ENCODE measurements at places on chromosomes 4 and X. TPM values are rescaled to one million over a fixed set of nuclear protein-coding genes. Genes with fewer than 3 reads are reported as not detected.

The G6PD gene
- total RNA-seq: 7.6 TPM

- no peak for DNase-seq
These were observed 339.4 kb upstream of the ZCCHC13 start for GRCh38 chrX:73964579-73964978.

The SPACA5 gene
- total RNA-seq: not detected

DNA sequence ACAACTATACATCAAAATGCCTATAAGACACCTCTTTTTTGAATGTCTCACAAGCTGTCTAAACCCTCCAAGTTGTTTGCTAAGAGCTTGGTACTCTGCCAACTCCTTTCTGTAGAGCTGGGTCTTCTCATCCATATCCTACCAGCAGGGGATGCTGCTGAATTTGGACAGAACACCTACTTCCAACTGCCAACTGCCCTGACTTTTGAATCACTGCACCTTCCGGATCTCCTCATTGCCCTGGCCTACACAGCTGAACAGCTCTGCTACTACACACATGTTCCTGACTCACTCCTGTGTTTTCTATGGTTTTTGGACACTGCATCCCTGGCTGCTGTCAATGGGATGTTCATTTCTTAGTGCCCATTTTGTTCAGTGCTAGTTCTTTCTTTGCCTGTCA lies 18.7 kb downstream of the FAM184B start:
- DNase-seq: peak; percentile 48

GRCh38 chr4:112648263-112649054 lies 11.5 kb downstream of the LARP7 start:
- no peak for DNase-seq

- no peak for DNase-seq
These were observed 372.9 kb downstream of the KLHL13 start for GRCh38 chrX:117743469-117744251.

DNA sequence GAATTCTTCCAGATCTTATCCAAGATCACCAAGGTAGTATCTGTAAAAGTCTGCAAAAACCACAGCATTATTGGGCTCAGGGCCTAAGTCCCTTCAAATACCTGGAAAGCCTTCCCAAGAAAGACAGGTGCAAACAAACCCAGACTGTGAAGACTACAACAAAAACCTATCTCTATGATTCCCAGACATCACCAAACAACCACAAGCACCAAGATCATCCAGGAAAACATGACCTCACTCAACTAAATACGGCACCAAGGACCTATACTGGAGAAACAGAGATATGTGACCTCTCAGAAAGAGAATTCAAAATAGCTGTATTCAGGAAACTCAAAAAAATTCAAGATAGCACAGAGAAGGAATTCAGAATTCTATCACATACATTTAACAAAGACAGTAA lies 15.3 kb downstream of the TCEAL1 start:
- DNase-seq: no peak

DNA sequence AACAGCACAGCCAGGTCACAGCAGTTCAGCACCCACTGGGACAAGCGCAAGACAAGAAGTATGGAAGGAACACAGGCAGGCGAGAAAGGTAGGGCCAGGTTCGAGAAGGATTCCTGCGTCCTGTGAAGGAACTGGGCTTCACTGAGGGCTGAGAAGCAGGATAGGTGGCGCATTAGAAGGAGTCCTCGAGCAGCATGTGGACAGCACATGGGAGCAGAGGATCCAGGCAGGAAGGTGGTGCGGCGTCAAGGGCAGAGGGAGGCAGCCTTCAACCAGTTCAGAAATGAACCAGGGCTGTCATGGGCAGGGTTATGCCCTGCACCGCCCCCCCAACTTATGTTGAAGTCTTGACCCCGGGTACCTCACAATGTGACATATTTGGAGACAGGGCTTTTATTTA lies 30.8 kb upstream of the LAP3 start:
- no peak for DNase-seq

The PDZD4 gene
- total RNA-seq: 2.2 TPM

The SCRG1 gene
- not detected for total RNA-seq

- DNase-seq: no peak
These were observed 259.4 kb upstream of the DIAPH2 start for GRCh38 chrX:96425200-96425599.

GRCh38 chrX:53224860-53225797 lies at the start of gene KDM5C:
Gene KDM5C, minus strand, starts transcription at chrX:53225207. Its CDS starts 318 bp downstream, at chrX:53224889.
- peak; percentile 84 for DNase-seq

GRCh38 chr4:7781366-7781765 lies 158.3 kb downstream of the AFAP1 start:
- DNase-seq: no peak

DNA sequence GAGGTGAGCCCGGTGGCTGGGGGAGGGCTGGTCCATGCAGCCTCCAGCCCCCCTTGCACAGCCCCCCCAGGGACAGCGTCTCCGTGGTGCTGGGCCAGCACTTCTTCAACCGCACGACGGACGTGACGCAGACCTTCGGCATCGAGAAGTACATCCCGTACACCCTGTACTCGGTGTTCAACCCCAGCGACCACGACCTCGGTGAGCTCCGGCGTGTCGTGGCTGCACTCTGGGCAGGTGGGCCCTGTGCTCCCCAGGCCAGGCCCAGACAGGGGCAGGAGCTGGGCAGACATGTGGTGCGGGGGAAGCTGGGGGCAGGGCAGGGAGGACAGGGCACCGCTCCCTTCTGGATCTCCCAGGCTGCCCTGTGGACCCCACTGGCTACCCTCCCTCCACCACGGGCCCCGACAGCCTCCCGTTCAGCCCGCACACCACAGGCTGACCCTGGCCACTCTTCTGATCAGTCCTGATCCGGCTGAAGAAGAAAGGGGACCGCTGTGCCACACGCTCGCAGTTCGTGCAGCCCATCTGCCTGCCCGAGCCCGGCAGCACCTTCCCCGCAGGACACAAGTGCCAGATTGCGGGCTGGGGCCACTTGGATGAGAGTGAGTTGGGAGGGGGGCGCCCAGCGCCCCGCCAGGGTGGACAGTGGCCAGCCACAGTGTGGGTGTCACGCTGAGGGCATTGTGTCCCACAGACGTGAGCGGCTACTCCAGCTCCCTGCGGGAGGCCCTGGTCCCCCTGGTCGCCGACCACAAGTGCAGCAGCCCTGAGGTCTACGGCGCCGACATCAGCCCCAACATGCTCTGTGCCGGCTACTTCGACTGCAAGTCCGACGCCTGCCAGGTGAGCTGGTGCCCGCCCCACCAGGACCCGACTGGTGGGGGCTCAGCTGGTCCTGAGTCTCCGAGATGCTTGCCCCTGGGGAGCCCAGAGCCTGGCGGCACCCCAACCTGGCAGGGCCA lies 5.9 kb downstream of the HGFAC start:
- DNase-seq: no peak

- no peak for DNase-seq
These were observed 331.5 kb upstream of the PABPC4L start for GRCh38 chr4:134533068-134533467.

DNA sequence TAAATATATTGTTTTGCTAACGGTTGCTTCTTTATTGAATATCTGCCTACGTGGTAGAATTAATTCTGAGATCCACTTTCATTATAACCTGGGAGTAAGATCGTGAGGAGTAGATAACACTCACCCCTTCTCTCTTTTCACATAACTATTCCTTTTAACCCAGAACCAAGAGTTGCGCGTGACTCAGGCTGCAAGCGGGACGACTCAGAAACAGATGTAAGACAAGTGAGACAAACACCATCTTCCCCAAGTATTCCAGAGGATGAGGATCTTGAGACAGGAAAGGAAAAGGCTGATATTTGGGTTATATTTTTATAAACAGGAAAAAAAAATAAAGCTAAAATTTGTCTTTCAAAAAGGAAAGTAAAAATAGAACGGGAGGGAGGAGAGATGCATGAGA lies 318.8 kb upstream of the NOCT start:
- no peak for DNase-seq

DNA sequence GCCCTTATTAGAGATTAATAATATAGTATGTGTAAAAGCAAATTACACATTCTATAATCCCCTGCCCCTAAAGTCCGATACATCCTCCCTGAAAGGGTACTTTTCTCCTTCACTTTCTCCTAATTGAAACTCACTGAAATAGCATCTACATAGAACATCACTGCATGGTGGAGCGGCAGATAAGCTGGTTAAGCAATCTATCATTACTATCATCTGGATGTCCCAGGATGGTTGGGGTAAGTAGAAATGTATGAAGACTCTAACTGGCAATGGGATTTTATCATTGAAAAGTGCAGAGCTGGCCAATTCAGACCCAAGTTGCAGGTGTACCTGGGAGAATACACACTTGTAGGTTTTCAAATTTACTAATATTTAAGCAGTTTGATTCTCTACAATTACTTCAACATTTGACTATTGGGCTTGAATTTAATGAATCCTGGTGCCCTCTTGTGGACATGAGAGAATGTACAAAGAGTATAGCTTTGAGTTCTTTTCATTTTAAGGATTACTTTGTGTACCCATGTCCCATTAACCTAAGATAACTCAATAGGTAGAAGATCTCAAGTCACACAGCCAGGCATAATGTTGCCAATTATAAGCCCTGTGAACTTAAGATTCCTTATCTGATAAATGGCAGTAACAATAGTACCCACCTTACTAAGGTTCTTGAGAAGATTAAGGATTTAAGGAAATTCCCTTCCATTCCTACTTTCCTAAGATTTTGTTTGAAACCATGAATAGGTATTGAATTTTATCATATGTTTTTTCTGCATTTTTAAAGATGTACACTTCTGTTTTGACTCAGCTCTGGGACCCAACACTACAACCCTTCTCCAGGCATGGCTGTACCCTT lies 69.8 kb downstream of the SHROOM3 start:
- no peak for DNase-seq

GRCh38 chr4:168812806-168813205 lies 197.2 kb downstream of the CBR4 start:
- no peak for DNase-seq

- no peak for DNase-seq
These were observed 299.1 kb downstream of the ARHGAP24 start for GRCh38 chr4:85774000-85774399.

DNA sequence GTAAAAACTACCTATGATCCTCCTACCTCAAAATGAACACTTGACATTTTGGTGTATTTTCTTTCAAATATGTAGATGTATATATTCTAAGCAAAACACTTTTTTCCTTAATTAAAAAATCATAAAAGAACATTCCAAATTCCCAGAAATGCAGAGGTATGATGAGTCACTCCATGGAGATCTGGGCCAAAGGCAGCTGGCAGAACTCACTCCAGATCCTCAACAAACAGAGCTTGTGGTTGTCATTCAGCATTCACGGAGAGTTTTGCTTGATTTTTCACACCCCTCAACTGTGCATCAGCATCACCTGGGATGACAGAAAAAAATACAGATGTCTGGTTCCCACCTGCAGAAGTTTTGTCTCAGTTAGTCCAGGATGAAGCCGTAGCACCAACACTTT lies 144.6 kb downstream of the KIT start:
- no peak for DNase-seq

DNA sequence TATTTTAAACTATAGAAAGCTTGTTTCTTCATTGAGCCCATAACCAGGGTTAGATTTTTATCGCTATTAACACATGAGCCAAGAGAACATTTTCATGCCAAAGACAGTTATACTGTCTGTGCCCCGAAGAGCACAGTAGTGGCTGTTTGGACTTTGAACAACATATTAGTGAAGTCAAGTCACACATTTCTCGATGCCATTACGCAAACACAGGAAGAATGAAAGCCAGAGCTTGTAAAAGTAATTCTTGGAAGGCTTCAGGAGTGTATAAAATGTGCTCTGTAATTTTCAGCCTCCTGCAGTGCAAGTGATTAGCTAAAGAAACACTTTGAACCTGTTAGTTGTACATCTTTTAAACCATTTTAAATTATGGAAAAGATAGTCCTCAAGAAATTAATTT lies 590.7 kb upstream of the PITX2 start:
- no peak for DNase-seq

GRCh38 chrX:153926552-153926857 lies 441 bp upstream of the ARHGAP4 start:
- no peak for DNase-seq

DNA sequence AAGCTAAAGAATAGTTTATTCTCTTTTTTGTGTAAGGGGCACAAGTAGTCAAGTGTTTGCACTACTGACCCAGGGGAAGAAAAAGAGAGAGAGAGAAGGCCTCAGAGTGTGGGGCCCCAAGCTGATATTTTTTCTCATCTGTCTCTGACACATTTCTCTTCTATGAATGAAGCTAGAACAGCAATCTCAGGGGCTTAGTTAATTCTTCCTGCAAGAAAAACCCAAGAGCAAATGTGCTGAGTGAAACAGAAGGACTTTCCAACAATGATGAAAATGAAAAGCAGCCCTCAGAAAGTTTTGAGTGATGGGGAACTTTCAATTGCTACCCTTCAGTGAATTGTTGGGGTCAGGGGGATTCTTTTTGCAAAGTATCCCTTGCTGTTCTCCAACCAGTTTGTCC lies 9.2 kb upstream of the MSN start:
- no peak for DNase-seq

The MID2 gene
- 20.5 TPM for total RNA-seq

The EVC2 gene
- 1.7 TPM for total RNA-seq

The STS gene
- 1.7 TPM for total RNA-seq

GRCh38 chr4:155426953-155427352 lies 50.2 kb upstream of the MAP9 start:
- DNase-seq: no peak

DNA sequence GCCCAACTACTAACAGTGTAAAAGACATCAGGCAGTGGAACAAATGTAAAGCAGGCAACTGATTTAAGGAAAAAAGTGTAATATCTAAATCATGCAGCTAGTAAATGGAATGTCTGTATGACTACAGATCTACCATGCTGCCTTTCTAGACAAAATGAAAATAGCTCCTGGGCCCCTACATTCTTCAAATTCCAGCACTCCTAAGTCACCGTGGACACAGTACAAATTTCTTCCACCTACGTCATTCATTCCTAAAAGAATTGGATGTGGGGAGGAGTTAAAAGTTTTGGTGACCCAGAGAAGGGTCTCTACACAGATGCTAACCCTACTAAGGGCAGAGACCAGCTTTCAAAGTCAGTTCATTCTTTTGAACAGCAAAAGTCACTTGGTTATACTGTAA lies 137.2 kb upstream of the ARHGEF9 start:
- no peak for DNase-seq

DNA sequence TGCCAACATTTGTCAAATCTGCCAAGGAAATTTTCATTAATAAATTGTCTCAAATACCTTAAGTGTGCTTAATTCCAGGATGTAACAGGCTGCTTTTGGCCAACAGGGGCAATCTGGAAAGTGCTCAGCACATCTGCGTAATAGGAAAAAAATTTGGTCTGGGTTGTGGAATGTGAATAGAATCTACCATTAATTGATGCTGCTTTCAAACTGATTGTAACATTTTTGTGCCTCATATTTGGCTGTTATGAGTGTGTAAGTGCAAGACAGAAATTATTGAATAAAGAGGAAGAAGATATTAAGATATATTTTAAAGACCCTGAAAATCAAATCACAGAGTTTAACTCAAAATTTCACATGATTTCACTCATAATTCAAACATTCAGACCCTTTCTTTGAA lies 41.1 kb downstream of the REELD1 start:
- no peak for DNase-seq

GRCh38 chrX:23844502-23845138 lies 61.6 kb downstream of the SAT1 start:
- no peak for DNase-seq

The WWC2 gene
- 9.9 TPM for total RNA-seq

GRCh38 chrX:10079231-10079630 lies 77.5 kb upstream of the CLCN4 start:
- no peak for DNase-seq
